A549 treated with CpdA at 1 μM for 4 hours (cell line): ENCODE measurements at places on chromosomes 5 and 9. TPM values are rescaled to one million over a fixed set of nuclear protein-coding genes. Genes with fewer than 3 reads are reported as not detected.

MYOZ3 gene
- total RNA-seq: 0.05 to 0.09 TPM (median 0.06 TPM) in 4 of 5 replicates, not detected in the other

ADRB2 gene
- 0.56 to 0.93 TPM (median 0.59 TPM) in 5 replicates for total RNA-seq

ITGA2 gene
- 22.6 to 36.8 TPM (median 31.8 TPM) in 5 replicates for total RNA-seq

SPATA31A3 gene
- total RNA-seq: not detected in 5 replicates

SPINK13 gene
- total RNA-seq: not detected in 5 replicates

DOCK2 gene
- 2.1 to 4.2 TPM (median 2.8 TPM) in 5 replicates for total RNA-seq

SPDL1 gene
- total RNA-seq: 74.6 to 125 TPM (median 81.8 TPM) in 5 replicates

HAVCR2 gene
- total RNA-seq: 0.29 to 0.57 TPM (median 0.52 TPM) in 5 replicates
